ENCODE measurements at places on chromosomes 12 and 14.

DNA sequence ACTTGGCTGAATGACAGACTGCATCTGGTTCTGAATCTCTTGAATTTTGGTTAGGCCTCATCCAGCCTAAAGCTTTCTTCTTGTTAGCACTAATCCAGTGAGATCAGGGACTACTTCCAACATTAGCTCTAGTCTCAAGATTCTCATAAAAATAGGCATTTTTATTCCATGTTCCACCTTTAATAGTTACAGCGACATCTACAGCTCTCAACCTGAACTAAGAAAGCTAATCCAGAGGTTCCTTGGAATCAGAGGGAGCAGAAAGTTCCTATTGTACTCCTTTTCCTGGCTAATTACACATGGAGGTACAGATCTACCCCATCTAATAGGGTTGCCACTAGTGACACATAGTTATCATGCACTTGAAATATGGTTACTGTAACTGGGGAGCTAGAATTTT, 391.9 kb downstream of the RMST start:
- DNase-seq, result no peak

GRCh38 chr14:87687420-87687819, 305.6 kb downstream of the GALC start:
- DNase-seq, result no peak

- no peak for DNase-seq
These were observed 10.1 kb upstream of the DLGAP5 start for GRCh38 chr14:55201219-55202101.

DNA sequence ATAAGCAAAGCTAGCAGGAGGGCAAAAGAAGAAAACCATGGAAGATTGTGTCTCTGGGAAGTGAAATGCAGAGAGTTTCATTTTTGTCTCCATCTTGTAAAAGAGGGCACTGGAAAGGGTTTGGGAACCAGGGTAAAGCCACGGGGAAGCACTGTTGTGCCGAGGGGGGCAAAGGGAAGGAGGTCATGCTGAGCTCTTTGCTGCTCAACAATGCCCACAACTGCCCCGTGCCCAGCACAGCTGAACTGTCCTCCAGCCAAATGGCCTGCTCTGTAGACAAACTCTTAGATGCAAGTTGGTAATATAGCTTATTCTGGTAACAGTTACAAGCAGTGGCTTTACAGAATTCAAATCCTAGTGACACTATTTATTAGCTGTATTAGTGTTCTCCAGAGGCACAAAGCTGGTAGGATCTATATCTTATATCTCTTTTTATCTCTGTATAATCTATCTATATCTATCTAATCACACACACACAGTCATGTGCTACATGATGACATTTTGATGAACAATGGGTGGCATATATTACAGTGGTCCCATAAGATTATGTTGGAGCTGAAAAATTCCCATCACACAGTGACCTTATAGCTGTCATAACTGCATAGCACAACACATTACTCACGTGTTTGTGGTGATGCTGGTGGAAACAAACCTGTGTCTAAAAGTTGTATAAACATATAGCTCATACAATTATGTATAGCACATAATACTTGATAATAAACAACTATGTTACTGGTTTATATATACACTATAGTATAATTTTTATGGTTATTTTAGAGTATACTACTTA, 203.4 kb upstream of the DDHD1 start:
- no peak for DNase-seq

GRCh38 chr14:106083082-106083481, 556.7 kb downstream of the TMEM121 start:
- DNase-seq, result no peak

- no peak for DNase-seq
These were observed 733.6 kb upstream of the TMEM132C start for GRCh38 chr12:127533353-127533752.

- DNase-seq, result no peak
These were observed 2.9 kb upstream of the MYH7 start for GRCh38 chr14:23438101-23438971.

- DNase-seq, result no peak
These were observed 10.3 kb downstream of the KRT75 start for GRCh38 chr12:52423661-52424500.

DNA sequence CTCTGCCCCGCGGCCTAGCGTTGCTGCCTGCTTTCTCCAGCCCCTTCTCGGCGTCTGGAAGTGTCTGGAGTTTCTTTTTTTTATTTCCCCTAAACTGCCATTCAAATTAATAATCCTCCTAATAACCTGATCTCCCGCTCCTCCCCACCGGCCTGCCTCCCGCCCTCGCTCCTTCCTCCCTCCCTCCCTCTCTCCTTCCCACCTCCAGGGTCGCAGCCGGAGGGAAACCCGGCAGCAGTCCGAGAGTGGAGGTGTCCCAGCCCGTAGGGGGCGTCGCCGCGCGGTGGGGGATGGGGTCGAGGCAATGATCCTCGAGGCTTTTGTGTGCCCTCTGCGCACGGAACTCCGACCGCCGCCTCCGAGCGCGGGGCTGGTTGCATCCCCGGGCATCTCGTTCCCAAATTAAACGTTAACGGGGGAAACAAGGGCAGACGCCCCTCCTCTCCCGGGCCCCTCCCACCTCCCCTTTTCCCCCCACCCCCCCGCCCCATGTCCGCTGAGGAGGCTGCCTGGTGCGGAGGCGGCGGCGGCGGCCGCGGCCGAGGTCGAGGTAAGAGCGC, 1.0 kb upstream of the SOCS2 start:
- peak; percentile 53 for DNase-seq

- no peak for DNase-seq
These were observed 341.0 kb downstream of the ZFP36L1 start for GRCh38 chr14:68451696-68452373.

DNA sequence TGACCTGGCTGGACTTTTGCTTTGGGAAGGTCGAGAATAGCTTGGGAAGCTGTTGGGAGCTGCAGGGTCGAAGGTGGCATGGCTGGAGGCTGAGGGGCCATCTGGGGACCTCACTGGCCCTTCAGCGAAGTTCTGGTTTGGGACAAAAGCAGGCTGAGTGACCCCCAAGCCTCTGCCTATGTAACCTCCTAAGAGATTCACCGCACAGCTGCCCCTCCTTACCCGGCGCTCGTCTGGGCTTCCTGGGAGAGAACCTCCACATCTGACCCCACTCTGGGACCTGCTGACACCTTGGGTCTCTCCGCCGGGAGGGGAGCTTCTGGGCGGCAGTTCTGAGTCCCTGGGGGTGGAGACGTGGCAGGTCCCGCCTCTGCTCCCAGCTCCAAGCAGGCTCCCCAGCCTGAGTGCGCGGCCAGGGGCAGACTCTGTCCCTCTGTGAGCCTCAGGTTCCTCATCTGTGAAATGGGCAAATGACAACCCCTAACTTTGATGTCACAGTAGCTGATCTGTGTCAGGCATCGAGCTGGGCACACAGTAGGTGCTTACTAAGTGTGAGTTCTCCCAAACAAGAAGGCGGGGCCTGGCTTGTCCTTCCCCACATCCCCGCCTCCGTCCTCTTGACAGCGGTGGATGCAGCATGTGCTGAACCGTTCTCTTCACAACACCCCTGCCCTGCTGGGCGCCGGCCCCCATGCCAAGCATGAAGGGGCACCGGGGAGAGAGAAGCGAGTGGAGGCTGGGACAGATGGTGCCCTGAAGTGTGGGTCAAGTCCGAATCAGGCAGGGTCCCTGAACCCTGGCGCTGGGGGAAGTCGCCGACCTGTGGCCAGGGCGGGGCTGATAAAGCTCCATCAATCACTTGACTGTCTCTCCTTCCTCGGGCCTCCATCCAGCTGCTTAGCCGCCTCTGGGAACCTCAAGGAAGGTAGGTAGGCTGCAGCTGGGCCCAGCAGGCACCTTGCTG, 3.8 kb downstream of the EXOC3L4 start:
- no peak for DNase-seq

- DNase-seq, result no peak
These were observed 201.2 kb downstream of the ANO4 start for GRCh38 chr12:100995771-100996170.

DNA sequence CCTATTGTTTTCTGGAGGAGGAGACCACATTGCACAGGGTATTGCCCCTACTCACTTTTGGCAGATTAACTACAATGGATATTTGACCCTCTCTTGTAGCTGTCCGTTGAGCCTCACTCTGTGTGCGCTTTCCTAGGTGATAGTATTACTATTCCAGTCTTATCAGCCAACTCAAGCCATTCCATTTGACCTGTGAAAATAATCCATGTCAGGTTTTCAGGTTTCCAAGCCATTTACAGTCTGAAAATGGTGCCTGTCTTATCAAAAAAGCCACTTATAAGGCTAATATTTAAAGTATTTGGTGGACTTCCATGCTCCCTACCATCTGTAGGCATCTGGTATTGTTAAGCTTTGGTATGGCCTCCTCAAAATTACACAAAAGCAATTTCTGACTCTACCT, 29.6 kb upstream of the KLRD1 start:
- DNase-seq, result no peak

GRCh38 chr14:42027271-42027670, 420.6 kb downstream of the LRFN5 start:
- DNase-seq, result no peak

DNA sequence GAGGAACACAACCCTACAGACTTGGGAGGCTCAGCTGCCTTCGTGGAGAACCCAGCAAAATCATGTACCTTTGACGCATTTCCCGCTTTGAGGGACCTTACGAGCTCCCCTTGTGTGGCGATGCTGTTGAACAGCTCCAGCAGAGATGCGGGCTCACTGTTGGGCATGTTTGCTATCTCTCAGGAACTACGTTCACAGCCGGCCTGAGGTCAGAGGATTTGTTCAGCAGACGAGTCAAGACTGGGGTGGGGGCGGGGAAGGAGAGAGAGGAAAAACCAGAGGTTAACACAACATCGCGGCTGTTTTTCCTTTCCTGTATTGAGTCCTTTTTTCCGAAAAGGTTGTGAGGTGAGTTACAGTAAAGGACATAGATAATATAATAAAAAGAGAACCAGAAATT, 45.9 kb downstream of the SLC25A47 start:
- no peak for DNase-seq

GRCh38 chr14:75289840-75290388, 11.3 kb downstream of the FOS start:
- no peak for DNase-seq

- DNase-seq, result no peak
These were observed 264.2 kb downstream of the ADAMTS20 start for GRCh38 chr12:43287706-43288383.
